Activated CD4-positive, alpha-beta T cell treated with anti-CD3 and anti-CD28 coated beads for 36 hours (primary cell): ENCODE measurements at places on chromosomes 2 and 18.

GRCh38 chr2:133138693-133139092 lies 429.6 kb downstream of the NCKAP5 start:
- no peak for DNase-seq

GRCh38 chr2:199999166-199999565 lies 43.8 kb downstream of the MAIP1 start:
- DNase-seq: no peak

DNA sequence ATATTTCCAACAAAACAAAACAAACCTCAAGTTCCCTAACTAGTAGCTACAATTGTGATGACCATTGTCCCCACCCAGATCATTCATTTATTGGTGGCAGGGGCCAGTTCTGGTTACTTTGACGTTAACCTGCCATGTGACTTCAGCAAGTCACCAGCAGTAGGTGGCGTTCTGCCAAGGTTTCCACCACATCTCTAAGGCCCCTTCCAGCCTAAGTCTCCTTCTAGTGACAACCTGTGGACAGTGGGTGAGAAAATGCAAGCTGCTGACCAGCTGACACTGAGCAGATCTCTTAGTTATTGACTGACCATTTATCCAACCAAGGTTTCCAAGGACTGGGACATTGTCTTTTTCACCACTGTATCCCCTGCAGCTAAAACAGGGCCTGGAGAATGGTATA lies 98.4 kb downstream of the GPR39 start:
- DNase-seq: no peak

GRCh38 chr2:114688241-114688640 lies 245.8 kb downstream of the DPP10 start:
- DNase-seq: no peak

- DNase-seq: no peak
Measured at GRCh38 chr18:46563317-46563716, 93.7 kb downstream of the LOXHD1 start.
